Stimulated activated CD8-positive, alpha-beta memory T cell treated with anti-CD3 and anti-CD28 coated beads, Interleukin-15, amount 100 ng/mL, for 4 hours (primary cell): ENCODE measurements at places on chromosomes 3 and 15.
A peak's percentile ranks its signal among the peaks of the same experiment; 100 is the strongest.

GRCh38 chr3:41318520-41318919, 119.2 kb downstream of the CTNNB1 start:
- DNase-seq, result no peak

DNA sequence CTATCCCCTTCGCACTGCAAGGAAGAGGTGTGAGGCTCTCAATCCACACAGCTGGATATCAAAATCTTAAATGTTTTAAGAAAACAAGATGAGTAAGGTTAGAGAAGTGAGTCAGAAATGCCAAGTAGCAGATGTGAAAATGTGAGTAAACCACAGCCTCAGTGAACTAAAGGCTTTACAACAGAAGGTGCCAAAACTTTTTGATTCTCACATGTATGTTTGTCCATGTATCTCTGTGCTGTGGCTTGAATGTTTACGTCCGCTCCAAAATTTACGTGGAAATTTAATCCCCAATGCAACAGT, 126.8 kb upstream of the PFN2 start:
- no peak for DNase-seq

GRCh38 chr3:46987743-46988401, 8.4 kb downstream of the NBEAL2 start:
- DNase-seq, result peak; percentile 62

GRCh38 chr3:156174229-156174847, 54.0 kb downstream of the KCNAB1 start:
- DNase-seq, result no peak

DNA sequence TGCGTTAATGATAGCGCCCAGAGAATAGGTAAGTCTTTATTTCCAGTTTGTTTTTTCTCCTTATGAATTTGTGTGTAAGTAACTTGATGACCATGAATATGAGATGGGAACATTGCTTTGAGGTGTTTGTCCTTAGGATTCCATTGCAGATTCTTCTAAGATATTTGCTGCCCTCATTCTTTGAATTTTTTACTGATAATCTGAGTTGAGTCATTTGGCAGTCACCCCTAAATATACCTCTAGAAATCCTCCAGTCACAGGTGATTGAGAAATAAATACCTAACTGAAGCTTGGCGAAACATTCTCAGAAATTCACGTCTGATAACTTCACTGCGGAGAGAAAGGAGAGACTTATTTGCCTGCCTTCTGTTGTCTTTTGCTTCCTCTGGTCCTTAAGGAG, 345.5 kb downstream of the SQOR start:
- DNase-seq, result no peak

- DNase-seq, result no peak
These were observed 5.3 kb upstream of the BCL6 start for GRCh38 chr3:187750513-187751123.

DNA sequence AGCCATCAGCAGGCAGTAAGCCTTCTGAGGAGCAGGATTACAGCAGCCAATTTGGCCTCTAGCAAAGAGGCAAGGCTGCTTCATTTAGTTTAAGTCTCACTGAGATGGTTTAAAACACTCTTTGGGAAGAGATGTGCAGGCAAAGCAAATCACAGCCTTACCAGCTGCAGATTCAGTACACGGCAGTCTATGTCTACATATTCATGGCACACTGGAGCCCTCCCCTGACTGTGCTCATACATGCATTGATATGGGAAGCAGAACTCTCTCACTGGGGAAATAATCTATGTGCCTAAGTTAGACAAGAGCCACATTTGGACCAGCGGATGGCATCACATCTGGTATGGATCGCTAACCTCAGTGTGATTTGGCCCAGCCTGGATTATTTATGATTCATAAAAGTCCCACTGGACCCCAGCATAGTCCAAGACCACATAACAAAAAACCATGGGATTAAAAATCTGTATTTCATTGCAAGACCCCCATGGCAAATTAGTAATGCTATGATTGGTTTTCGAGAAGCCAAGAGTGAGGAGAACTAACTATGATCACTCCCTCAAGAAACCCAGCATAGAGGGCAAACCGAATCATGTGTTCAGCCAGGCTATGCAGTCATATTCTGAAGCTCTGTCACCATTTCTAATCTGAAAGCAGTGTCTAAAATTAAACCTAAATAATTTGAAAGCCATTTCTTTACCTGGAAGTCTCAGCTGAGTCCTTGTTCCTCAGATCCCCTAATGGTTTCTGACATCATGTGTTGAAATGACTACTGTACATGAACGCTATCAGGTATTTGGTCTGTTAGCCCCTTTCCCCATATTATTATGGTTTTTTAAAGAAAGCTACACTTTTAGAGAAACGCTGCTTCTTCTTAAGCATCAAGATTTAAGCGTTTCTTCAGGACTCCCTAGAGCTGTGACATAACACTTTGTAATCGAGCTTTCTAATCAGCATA, 1.2 kb downstream of the PRICKLE2 start:
- no peak for DNase-seq

DNA sequence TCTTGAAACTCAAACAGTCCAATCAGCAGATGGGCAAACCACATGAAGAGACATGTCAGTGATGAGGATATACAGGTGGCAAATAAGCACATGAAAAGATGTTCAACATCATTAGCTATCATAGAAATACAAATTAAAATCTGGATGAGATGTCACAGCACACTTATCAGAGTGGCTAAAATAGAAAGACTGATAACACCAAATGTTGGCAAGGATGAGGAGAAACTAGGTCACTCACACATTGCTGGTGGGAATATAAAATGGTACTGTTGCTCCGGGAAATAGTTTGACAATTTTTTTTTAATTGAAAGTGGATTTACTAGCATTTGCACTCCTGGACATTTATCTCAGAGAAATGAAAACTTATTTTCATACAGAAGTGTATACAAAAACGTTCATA, 8.4 kb downstream of the PGPEP1L start:
- DNase-seq, result no peak

DNA sequence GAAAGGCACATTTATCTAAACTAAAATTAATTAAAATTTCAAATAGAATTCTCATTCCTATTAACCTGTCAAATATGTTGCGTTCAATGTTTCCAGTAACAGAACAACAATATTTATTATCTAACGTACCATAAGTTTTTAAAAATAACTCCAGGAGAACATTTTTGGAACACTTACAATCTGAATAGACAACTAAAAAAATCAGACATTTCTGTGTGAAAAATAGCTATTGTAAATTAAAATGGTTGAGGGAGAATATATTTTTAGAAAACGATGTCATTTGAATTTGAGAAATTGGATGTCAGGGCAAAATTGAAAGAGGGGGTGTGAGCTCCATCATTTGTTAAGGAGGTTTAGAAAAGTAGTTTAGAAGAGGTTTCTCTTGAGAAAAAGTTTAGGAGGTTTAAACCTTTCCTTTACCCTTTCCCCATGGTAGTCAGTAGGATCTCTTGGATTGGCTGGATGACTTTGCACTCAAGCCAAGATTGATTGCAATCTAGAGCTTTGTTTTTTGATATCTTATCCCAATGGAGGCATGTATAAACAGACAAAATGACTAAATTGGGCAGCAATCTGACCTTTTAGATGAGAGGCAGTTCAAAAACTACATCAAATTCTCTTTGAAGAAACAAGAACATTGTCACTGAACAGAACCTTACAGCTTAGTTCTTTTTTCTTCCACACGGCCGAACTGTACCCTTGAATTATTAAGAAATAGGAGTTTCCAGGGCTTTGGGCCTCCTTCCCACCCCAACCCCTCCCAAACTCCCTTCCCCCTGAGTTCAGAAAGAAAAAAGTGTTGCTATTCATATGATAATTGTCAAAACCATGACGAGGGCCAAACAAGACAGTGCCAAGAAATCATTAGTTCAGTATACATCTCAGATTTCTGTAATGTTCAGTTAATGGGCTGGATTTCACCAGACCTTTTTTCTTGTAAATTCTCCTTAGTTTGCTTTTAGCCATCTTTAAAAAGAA, 79.7 kb upstream of the CDIN1 start:
- no peak for DNase-seq

- DNase-seq, result no peak
These were observed 54.8 kb downstream of the FBN1 start for GRCh38 chr15:48590723-48591122.

- DNase-seq, result no peak
These were observed 576.5 kb downstream of the ZNF385D start for GRCh38 chr3:21174461-21174860.

GRCh38 chr15:51737522-51738305, at the start of gene LYSMD2:
TSS of gene LYSMD2 (minus strand) at chr15:51737655. CDS start at chr15:51737622, 33 bp downstream.
- DNase-seq, result peak; percentile 53

DNA sequence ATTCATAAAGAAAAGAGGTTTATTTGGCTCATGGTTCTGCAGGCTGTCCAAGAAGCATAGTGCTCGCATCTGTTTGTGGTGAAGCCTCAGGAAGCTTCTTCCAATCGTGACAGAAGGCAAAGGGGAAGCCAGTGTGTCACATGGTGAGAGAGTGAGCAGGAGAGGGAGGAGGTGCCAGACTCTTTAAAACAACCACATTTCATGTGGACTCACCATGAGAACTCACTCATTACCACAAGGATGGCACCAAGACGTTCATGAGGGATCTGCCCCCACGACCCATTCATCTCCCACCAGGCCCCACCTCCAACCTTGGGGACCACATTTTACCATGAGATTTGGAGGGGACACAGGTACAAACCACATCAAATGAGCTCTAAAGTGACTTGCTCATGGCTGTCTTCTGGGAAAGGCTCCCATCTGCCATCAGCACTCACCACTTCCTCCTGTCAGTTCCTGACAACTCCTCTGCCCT, 327.3 kb upstream of the TLE3 start:
- no peak for DNase-seq

GRCh38 chr3:73453666-73454065, 171.1 kb downstream of the PDZRN3 start:
- DNase-seq, result no peak

DNA sequence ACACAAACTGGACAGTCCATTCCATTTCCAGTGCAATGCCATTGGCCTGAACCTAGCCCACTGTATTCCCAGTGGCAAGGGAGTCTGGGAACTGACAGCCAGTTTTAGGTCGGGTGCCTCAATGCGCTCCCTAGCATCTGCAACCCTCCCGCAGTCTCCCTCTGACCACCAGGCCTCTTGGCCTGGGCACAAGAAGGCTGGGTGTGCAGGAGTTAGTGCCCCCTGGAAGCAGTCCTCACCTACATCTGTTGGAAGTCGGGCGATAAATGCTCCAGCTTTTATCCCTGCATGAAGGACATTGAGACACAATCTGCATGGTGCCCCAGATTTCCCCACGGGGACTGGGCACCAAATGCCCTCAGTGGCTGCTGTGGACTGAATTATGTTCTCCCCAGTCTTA, 12.7 kb downstream of the C3orf22 start:
- DNase-seq, result no peak

DNA sequence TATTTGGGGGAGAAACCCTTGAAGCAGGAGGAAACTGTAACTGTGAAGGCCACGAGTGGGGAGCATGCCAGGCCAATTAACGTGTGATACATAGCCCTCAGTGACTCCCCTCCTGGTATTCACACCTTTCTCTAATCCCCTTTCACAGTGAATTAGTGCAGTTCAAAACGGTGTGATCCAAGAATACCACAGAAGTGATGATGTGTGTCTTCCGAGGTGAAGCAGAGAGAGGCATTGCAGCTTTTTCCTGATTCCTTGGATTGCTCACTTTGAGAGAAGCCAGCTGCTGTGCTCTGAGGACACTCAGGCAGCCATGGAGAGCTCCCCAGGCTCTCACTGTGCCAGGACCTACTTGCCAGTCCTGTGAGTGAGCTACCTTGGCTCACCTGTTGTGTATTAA, 17.3 kb downstream of the NIPA2 start:
- no peak for DNase-seq

- peak; percentile 96 for DNase-seq
These were observed at the start of gene KBTBD8 for GRCh38 chr3:66998113-66998903. TSS of gene KBTBD8 (plus strand) at chr3:66998307. CDS start at chr3:66998356, 49 bp downstream.

- no peak for DNase-seq
These were observed 824.6 kb upstream of the SEMA6D start for GRCh38 chr15:46892621-46893160.

GRCh38 chr3:186003610-186004009, 65.8 kb upstream of the TRA2B start:
- DNase-seq, result no peak
